ENCODE measurements at places on chromosomes 16 and 17.

GRCh38 chr16:35689764-35690163, 2230.4 kb downstream of the TP53TG3F start:
- DNase-seq = no peak

DNA sequence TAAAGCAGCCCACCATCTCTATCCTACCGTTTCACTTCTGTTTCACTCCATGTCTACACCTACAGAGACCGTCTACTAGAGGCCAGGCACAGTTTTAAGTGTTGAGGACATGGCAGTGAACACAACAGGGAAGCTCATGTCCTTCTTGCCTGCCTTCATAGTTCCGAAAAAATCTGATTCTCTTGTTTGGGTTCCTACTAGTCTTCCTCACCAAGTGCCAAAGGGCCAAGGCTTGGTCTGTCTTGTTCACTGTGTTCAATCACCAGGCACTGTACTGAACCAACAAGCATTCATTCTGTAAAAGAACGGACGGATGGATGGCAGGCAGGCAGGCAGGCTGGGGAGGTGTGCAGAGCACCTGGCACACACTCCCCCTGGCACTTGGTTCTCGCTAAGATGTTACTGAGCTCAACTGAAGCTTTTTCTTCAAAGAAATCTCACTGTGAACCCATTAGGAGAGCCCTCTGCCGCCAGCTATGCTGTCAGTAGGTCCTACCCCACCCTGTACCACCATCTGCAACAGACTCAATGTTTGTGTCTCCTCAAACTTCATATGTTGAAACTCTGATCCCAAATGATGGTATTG, 2.5 kb downstream of the DEXI start:
- DNase-seq = no peak

DNA sequence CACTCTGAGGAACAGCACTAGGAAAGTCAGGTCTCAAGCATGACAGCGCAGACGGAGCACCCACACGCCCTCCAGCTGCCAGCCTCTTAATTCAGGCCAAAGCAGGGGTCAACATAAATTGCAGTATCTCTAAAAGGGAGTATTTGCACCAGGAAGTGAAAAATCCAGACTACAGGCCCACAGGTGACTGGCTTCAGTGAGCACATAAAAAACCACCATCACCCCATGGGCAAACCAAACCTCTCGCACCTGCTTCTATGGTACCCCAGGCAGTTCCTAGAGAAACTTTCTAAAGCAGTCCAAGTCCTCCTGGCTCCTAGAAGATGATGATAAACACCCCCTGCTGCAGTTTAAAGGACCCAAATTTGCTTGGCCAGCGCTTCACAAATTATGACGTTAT, 129.8 kb downstream of the ZNF423 start:
- DNase-seq = no peak

GRCh38 chr17:82859431-82860403, 19.9 kb upstream of the ZNF750 start:
- DNase-seq = peak; percentile 39

GRCh38 chr17:27239584-27239983, 54.3 kb upstream of the WSB1 start:
- DNase-seq = no peak

GRCh38 chr17:1557355-1558095, 5.1 kb downstream of the PITPNA start:
- no peak for DNase-seq

DNA sequence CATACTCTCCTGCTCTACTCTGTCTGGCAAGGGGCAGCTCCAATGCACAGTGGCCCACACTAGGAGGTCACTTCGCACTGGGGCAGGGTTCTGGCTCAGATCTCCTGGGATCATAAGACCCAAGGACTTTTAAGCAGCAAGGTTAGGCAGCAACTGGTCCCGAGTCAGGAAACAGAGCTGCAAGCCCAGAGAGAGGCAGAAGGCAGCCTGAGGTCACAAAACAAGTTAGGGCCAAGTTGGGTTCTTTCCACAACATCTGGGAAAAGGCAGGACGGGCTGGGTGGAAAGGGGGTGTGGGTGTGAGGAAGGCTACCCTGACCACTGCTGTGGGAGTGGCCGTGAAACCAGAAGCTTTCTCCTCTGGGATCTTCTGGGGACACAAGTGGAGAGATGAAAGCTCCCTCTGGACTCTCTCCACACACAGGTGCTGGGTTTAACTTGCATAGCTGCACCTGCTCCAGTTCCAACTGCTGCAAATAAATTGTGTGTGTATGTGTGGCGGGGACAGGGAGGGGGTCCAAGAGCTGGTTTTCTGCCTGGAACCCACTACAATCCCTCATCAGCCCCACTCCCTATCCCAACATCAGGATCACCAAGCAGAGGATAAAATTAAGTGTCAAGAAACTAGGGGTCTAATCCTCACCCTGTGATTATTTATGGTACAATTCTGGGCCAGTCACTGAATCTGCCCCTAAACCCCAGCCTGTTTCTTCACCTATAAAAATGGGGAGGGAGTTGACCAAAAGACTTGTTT, 8.0 kb upstream of the TSPOAP1 start:
- DNase-seq = peak; percentile 85

DNA sequence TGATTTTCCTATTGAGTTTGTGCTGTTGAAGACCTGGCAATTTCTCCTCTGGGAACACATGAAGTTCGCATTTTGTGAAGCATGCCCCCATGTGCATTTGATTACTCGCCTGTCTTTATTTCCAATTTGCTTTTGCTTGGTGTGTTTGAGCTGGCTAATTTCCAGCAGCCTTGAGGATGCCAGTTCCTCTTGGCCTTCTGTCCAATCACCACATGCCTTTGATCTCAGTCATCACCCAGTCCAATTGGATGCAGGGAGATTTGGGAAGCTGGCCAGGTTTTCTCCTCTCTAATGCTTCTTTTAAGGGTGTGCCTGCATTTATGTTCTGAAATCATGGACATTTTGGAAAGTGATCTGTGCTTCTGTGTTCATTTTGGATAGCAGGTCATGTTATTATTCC, 3.8 kb upstream of the TMEM100 start:
- DNase-seq = peak; percentile 98

GRCh38 chr17:75854101-75854748, 910 bp downstream of the WBP2 start:
- DNase-seq = peak; percentile 74
